ENCODE measurements at places on chromosomes 11 and 22.

DNA sequence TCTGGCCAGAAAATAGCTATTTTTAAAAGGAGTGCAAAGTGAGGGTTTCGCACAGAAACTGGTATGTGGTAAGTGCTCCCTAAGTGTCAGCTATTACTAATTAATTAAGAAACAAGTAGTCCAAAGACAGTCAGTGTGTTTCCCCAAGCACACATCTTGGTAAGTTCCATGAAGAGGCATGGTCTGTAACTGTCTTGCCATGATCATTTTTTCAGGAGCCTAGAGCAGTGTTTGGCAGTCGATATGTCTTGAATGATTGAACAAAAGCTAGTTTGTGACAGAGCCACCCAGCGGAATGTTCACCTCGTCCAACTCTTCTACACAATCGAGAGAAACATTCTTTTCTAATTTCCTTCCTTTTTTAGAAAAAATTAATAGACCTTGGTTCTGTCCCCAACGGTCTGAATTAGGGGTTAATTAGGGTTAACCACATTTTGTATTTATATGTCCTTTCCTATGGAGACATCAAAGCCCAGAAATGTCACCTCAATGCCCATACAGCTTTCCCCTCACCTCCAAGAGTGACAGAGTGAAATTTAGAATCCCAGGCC is 57.6 kb upstream of the FTH1 start:
- no peak for ATAC-seq

- ATAC-seq = peak; percentile 13
Measured at GRCh38 chr11:116731097-116731761, 41.6 kb downstream of the BUD13 start.

DNA sequence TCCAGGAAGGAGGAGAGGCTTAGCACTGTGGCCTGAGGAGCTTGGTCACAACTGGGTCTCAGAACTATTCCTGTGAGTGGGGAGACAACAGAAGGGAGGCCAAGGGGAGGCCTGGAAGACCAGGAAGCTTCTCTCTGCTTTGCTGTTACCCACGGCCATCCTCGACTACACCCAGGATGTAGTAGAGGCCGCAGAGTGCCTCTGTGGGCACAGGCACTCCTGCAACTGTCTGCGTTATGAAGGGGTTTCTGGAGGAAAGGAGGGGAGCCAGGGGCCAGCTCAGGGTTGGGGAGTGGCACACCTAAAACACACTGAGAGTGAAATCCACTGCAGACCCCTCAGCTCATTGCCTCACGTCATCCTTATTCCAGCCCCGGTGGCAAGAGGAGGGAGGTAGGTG is 3.8 kb upstream of the MFRP start:
- no peak for ATAC-seq

DNA sequence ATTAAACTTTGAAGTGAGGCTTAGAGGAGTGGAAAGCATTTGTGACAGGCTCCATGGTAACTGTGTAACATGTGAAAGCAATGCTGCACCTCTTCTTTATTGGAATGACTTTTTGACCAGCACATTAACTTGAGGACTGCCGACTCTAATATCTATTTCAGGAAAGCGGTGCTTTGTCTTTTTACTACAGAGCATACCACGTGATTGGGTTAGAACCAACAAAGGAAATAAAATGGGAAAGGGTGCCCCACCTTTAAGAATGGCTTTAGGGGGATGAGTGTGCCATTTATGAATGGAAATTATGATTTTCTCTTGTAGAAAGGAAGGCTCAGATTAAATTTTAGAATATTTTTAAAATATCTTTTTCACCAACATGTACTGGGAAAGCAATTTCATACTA is 57.3 kb upstream of the VPREB1 start:
- no peak for ATAC-seq

- no peak for ATAC-seq
Measured at GRCh38 chr11:28259177-28259843, 151.1 kb downstream of the METTL15 start.

DNA sequence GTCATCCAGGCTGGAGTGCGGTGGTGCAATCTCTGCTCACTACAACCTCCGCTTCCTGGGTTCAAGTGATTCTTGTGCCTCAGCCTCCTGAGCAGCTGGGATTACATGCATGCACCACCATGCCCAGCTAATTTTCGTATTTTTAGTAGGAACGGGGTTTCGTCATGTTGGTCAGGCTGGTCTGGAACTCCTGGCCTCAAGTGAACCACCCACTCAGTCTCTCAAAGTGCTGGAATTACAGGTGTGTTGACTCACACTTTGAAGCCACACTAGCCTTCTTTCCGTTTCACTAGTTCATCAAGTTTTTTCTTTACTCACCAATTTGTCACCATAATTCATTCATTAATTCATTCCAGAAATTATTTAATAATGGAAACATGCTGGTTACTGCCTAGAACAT is 298.4 kb upstream of the MTNR1B start:
- no peak for ATAC-seq

DNA sequence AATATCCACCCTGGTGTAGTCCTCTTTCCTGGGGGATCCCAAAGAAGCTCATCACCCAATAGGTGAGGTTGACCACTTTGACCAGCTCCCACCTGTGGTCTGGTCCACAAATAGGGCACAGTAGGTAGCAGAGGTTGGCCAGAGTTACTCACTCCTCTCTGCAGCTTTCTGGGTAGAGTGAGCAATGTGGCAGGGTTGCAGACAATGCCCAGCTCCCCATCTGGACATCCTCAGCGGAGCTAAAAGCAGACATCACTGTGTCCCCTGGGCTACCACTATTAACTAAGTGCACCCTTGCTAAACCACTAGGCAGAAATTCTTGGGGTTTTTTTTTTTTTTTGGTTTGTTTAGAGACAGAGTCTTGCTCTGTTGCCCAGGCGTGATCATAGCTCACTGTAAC is 48.4 kb upstream of the TP53I11 start:
- ATAC-seq = no peak

DNA sequence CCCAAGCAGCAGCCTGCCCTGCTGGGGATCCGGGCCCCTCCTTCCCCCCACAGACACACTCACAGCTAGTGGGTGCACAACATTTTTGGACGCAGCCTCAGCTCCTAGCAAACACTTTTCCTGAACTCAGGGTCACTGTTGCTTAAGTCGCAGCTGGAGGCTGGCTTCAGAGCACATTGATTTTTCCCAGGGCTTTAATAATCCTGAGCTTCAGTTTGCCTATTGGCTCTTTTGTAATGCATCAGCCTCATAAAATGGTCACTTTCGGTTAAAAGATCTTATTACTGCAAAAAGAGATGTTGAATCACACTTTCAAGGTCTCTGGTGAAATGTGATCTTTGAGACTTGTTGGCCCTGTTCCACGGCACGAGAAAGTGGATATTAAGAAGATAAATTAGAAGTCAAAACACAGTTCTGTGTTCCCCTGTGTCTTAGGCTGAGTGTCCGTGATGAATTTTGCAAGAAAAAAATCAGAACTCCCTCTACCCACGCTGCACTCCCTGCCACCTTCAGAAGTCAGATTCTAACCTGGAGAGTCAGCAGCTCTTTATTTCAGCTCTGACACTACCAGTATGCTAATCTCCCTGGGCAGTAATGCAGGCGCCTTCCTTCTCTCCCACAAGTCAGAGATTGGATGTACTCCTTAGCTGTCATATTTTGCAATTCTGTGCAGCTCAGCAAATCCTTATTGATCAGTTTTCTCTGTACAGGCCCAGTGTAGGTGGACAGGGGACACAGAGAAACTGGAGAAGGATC is 158.2 kb upstream of the E2F8 start:
- ATAC-seq = peak; percentile 81

GRCh38 chr11:75740681-75741080 is 23.0 kb downstream of the MOGAT2 start:
- no peak for ATAC-seq

DNA sequence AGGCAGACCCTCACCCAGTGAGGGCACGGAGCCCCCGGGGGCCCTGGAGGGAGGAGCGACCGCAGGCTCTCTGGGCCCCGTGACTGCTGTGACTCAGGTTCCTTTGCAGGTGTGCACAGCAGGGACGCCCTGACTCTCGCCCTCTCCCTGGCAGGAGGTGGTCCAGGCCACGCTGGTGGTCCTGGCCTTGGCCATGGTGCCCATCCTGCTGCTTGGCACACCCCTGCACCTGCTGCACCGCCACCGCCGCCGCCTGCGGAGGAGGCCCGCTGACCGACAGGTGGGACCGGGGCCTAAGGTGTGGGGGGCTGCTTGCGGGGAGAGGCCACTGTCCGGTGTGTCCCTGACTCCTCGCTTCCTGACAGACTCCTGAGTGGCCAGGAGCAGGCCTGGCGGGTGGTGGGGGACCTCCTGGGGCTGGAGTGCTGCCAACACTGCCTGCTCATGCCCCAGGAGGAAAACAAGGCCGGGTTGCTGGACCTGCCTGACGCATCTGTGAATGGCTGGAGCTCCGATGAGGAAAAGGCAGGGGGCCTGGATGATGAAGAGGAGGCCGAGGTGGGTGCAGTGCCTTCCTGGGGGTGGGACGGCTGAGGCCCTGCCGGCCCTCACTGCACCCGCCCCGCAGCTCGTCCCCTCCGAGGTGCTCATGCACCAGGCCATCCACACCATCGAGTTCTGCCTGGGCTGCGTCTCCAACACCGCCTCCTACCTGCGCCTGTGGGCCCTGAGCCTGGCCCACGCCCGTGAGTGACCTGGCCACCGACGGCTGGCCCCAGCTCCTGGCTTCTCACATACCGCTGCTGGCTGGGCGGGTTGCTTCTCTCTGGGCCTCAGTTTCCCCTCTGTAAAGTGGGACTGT is 10.9 kb downstream of the TCIRG1 start:
- no peak for ATAC-seq

DNA sequence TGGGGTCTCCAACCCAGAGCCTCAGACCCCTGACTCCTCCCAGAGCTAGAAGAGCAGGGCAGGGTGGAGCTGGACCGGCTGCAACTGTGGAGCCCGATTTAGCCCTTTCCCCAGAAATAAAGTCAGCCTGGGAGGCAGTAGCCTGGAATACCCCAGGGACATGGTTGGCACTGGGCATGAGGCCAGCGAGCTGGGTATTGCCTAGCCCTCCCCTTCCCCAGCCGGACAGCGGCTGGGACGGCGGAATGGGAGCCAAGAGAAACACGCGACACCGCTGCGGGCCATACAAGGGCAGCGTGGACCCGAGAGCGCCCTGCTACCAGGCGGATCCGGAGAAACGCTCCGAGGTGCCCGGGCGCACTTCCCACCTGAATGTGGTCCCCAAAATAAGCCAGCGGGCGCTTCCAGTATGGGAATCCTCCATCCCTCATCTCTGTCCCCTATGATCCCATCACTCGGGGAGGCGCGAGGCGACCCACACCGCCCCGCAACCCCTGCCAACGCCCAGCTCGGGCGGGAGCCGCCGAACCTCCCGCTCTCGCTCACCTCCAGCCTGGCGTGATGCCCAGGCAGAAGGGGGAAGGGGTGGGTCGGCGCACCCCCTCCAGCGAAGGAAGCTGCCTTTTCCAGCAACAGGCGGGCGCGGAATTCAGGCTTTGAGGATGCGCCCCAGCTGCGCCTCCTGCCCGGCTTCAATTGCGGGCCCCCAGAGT is 758 bp downstream of the MCAM start:
- peak; percentile 34 for ATAC-seq

GRCh38 chr11:76085270-76085669 is 121.0 kb downstream of the WNT11 start:
- ATAC-seq = no peak

- ATAC-seq = no peak
Measured at GRCh38 chr11:66877588-66878385, 20.9 kb downstream of the LRFN4 start.

GRCh38 chr11:82046778-82047177 is 686.9 kb downstream of the FAM181B start:
- no peak for ATAC-seq

DNA sequence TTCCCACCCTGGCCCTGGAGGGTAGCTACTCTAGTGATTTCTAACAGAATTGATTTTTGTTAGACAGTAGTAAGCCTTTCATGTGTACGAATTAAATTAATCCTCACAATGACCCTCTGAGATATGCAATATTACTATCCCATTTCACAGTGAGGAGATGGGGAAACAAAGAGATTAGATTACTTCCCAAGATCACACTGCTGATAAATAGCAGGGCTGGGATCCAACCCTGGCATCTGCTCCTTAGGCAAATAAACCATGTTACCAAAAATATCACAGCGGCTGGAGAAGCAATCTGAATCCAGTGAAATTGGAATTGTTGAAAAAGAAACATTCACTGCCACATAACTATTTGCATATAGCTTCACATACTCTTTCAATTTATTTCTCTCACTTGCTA is 12.8 kb upstream of the CAVIN3 start:
- no peak for ATAC-seq

GRCh38 chr11:134425413-134425812 is 13.4 kb upstream of the B3GAT1 start:
- ATAC-seq = no peak

DNA sequence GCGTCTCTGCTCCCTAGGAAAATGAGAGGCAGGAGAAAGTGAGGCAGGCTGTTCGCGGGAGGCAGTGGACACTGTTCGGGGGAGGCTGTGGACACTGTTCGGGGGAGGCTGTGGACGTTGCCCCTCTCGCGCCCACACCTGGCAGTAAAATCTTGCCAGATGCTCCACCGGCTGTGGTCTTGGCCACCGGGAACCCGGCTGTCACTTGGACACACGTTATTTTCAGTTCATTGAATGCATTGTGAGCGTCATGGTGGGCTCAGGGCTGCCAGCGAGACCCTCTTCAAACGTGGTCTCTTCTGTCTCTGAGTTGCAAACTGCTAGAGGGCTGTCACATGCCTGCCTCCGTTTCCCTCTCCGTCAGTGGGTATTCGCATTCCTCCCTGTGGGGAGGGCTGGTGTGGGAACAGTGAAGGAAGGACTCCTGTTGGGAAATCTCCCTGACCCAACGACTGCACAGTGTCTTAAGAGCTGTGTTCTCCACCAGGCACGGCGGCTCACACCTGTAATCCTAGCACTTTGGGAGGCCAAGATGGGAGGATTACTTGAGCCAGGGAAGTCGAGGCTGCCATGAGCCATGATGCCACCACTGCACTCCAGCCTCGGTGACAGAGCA is 1.4 kb downstream of the PRR5 start:
- ATAC-seq = no peak

DNA sequence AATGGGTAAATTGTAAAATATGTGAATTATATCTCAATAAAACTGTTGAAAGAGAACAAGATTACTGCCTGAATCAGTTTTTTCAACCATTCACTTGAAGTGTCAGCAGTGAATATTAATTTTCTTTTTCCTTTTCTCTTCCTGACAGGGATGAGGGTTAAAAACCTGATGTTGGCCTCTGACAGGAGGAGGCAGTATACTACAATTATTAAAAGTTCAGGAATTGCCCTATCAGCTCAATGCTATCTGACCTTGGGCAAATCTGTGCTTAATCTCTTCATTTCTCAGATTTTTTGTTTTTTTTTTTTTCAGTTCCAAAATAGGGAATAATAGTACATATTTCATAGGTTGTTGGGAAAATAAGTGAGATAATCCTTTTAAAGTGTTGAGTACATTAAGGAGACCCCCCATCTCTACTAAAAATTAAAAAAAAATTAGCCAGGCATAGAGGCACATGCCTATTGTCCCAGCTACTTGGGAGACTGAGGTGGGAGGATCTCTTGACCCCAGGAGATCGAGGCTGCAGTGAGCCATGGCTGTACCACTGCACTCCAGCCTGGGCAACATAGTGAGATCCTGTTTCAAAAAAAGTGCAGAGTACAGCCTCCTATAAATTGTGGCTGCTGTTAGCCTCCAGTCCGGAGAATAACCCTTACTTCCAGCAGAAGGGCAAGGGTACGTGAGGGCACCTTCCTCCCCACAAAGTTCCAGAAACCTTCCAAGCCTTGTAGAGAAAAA is 48.8 kb downstream of the TRIM44 start:
- no peak for ATAC-seq

Measured in gastroesophageal sphincter (tissue), 4 donors.